ENCODE measurements at places on chromosomes 11 and 22. TPM values are rescaled to one million over a fixed set of nuclear protein-coding genes. Genes with fewer than 3 reads are reported as not detected.

GRCh38 chr11:128667873-128668272 lies 26.0 kb upstream of the FLI1 start:
- DNase-seq, result no peak

DNA sequence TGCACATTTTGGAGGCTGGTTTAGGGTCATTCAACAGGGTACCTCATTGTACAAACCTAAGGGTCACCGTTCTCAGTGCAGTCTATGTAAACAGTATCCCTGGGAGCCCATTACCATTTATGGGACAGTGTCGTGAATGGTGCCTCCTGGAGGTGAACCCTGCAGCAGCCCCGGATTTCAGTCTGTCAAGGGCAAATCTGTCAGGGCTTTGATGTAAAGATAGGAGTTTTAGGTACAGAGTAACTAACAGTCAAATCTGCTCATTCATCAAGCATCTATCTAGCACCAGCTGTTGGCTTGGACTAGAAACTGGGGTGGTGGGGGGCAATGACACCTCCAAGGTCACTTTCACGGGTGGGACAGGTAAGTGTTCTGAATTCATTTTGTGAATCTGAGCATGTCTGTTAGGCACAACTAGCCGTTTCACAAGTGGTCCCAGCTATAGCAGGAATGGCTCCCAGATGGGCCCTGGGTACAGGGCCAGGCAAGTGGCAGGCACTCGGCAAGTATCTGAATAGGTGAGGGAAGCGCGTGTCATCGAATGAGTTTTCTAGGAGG lies 63.6 kb downstream of the PARVG start:
- no peak for DNase-seq

GRCh38 chr11:128161994-128162393 lies 425.4 kb downstream of the ETS1 start:
- no peak for DNase-seq

- DNase-seq, result no peak
Observed at GRCh38 chr11:82494988-82495432, 238.7 kb downstream of the FAM181B start.

DNA sequence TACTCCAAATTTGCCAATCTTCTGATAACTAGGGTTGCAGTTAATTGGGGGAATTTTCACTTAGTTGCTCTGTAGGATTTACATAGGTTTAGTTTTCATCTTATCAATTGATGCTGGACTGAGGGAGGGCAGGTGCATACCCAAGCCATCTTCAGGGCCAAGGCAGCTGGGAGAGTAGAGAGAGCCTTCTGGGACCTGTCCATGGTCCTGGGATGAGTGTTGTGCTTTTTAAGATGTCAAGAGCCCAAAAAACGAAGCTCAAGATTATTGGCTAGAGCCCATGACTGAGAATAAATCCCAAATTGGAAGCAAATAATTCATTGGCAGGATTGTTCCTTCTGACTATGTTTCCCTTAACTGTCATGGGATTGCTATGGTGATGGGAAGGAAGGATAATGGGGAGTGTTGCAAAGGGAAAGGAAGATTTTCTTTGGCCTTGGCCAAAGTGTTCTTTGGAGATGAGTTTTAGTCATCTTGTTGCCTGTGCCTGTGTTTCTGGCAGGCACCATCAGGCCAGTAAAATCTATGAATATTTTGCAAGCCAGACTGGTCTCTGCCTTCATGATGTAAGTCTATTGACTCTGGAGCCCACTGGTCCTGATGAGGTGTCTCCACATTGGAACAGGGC lies 4.5 kb downstream of the SLC22A6 start:
- no peak for DNase-seq

DNA sequence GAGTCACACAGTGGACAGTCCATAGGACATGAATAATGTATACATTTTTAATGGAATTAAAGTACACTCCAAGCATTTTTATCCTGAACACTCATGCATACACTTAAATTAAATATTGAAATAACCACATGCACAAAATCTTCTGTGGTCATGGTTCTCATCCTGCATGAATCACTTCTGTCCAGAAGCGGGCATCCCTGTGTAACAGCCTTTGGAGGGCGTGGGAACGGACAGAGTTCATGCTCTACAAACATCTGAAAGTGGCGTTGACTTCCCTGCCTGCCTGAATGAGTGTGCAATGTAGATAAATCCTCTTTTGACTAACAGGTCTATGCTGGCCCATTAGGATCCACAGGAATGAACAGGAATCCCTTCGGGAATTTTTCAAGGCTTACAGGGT lies 780.2 kb downstream of the BRD1 start:
- DNase-seq, result no peak

- DNase-seq, result no peak
Observed at GRCh38 chr11:31968461-31969358, 122.2 kb upstream of the RCN1 start.

DNA sequence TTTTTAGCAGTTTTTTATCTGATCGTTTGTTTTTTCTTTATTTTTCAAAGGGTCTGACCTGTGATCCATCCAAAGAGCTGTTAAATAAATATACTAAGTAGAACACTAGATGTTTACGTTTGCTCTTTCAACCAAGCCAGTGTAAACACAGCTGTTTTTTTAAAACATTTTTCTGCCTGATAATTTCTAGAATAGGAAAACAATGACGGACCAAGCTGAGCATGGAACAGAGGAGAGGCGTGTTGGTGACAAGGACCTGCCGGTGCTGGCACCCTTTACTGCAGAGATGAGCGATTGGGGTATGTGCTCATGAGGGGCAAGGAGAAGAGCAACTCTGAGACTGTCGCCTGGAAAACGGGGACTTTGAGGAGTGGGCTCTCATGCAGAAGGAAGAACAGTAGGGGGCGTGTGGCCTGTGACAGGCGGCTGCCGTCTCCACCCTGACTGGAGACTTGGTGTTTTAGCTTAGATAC lies 28.6 kb upstream of the PANX2 start:
- no peak for DNase-seq

DNA sequence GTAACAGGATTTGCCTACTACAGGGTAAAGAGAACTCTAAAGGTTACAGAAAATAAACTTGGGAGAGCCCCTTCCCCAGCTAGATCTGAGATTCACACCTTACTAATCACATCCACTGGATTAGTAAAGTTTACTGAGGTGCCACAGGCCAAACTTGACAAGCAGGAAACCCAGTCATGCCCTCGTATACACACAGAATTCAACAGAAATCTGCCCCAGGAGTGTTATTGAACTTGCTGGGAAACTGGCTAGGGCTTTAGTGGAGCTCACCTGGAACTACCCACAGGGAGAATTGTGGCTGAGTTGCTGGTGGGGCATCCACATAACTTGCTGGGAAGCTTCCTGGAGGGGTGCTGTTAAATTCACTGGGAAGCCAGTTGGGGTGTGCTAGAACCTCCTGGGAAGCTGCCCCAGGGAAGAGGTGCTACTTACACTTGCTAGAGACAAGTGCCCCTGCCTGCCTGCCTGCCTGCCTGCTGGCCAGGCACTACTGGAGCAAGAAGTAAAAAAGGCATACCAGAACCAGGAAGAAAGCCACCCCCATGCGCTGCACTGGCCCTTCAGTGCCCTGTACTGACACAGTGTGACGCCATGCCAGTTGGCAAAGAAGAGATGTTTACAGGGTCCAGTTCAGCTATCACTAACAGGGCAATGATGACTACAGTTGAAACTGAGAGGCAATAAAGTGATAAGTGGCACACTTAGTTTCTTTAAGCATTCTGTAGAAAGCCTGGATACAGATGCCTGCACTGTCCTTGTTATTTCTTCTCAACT lies 106.5 kb downstream of the ALX4 start:
- no peak for DNase-seq

DNA sequence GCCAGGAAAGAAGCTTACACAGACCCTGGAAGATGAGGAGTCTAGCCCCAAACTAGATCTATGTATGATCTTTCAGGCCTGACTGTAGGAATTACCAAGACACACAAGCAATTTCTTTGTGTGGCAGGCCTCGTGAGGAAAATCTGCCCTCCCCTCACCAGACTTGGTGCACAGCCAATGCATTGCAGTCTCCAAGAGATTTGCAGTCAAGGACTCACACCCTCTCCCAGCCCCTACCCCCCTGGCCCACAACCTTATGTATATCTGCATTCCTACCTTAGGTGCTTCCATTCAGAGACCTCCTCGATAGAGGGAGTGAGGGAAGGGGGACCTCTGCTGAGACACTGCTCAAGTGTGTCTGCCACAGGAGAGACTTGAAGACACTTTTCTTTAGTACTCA lies 9.8 kb downstream of the OR8B12 start:
- no peak for DNase-seq

- DNase-seq, result no peak
Observed at GRCh38 chr22:29028468-29028867, 33.2 kb downstream of the C22orf31 start.

- DNase-seq, result peak; percentile 48
Observed at GRCh38 chr11:11845071-11845470, 3.3 kb downstream of the USP47 start.

DNA sequence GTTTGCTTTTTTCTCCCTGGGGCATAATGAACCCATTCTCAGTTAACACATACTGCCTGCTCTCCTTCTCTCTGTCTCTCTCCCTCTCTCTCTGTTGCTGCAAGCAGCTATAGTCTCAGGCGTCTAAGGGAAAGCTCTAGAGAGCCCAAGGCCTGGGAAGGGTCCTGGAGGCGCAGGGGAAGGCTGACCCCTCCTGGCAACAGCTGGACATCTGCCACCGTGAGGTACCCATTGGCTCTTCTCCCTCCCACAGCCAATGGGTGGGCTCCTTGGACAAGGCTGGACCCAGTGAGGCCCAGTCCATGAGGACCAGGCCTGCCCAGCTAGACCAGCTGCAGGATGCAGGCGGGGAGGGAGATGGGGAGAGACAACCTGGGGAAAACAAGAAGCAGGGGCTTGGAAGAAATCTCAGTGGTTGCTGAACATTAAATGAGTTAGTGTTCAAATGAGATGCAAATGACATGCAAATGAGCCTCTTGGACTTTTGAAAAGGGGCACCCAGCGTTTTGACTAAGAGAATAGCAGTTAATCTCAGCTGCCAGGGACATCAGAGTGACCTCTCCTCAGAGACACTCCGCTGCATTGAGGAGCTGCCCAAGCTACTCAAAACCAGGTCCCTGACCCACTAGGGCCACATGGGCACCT lies 349.7 kb downstream of the BUD13 start:
- no peak for DNase-seq

DNA sequence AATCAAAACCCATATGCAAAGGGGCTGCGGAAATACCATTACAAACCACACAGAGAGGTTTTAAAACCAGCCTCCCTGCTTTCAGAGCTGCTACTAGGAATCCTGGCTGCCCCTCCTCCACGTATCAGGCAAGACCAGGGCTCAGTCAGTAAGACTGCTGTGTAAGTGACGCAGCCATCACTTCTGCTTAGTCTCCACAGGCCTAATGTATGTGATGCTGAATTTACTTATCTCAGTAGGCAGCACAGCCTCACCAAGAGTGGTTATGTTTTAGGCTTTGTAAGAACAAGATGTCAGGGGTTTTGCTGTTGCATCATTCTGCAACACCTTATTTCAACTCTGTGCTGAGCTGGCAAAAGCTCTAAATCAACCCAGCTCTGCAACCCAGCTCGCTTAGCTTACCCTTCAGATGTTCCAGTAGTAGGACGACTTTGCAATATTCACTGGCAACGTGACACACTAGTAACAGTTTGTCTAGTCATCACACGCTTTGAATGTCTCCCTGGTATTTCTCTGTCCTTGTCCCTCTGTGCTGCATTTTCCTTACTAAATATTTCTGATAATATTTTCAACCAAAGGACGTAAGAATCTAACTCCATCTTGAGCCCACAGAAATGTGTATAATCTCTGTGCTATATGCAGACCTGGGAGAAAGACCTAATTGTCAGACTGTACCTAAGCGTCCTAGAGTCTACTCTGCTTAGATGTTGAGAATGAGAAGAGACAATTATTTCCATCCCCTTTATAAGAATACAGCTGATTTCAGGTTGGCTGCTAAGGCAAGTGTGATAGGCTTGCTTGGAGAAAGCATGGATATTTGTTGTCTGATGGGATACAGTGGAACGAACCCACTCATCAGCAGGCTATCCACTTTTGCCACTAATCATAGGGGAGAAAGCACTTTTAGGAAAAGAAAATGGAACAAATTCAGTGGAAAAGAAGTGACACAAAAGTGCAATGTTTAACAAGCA lies 72.2 kb downstream of the LARGE2 start:
- DNase-seq, result no peak

- no peak for DNase-seq
Observed at GRCh38 chr11:72358466-72359405, 75.6 kb downstream of the CLPB start.

DNA sequence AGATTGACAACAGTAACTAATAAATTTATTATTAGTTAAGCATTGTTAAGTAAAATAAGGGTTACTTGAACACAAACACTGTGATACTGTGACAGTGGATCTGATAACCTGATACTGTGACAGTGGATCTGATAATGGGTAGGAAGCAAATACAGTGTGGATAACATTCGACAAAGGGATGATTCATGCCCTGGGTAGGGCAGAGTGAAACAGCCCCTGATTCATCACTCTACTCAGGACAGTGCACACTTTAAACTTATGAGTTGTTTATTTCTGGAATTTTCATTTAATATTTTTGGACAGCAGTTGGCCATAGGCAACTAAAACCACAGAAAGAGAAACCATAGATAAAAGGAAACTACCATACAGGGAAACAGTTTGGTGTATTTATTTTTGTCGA lies 60.8 kb upstream of the CTSC start:
- no peak for DNase-seq

DNA sequence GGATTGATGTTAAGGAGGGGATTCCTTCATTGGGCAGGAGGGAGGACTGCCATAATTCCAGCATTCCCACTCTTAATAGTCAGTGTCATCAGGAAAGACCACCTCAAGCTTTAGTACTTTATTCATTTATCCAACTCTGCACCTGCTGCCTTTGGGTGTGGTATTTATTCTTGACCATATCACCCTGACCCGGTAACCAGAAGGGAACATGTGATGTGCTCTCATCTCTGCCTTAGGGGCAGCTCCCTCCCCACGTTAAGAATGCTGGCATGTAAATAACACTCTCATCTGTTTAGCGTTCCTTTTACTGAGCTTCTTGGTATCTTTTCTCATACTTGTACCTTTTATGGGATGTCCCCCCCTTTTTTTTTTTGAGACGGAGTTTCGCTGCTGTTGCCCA lies 7.7 kb downstream of the CAT start:
- DNase-seq, result no peak

- no peak for DNase-seq
Observed at GRCh38 chr11:85698195-85698594, 12.2 kb upstream of the CCDC89 start.

GRCh38 chr11:911031-911889 lies 650 bp upstream of the CHID1 start:
- no peak for DNase-seq

GRCh38 chr11:93852242-93852641 lies 1.8 kb upstream of the VSTM5 start:
- no peak for DNase-seq

- no peak for DNase-seq
Observed at GRCh38 chr11:32758291-32758690, 36.2 kb downstream of the CCDC73 start.

The MS4A2 gene
- total RNA-seq, result not detected

The TPBGL gene
- total RNA-seq, result not detected

The TEF gene
- total RNA-seq, result 17.5 TPM

The RFPL3 gene
- not detected for total RNA-seq

The SCGB1A1 gene
- total RNA-seq, result not detected

The GRIA4 gene
- total RNA-seq, result 0.22 TPM

The GANAB gene
- 158 TPM for total RNA-seq

The C11orf52 gene
- 18.5 TPM for total RNA-seq

The OR8K1 gene
- total RNA-seq, result not detected

The CNIH2 gene
- total RNA-seq, result 5.1 TPM

The LDHAL6A gene
- not detected for total RNA-seq

The IGLL1 gene
- total RNA-seq, result not detected

The OR8D2 gene
- not detected for total RNA-seq

The PATE4 gene
- total RNA-seq, result not detected

The CYP2D6 gene
- total RNA-seq, result 0.79 TPM

The HORMAD2 gene
- not detected for total RNA-seq
